ELR (cell line): ENCODE measurements at places on chromosomes 1 and 21.
A peak's percentile ranks its signal among the peaks of the same experiment; 100 is the strongest.

GRCh38 chr1:27884006-27884954 is 11.9 kb downstream of the THEMIS2 start:
- no peak for DNase-seq

DNA sequence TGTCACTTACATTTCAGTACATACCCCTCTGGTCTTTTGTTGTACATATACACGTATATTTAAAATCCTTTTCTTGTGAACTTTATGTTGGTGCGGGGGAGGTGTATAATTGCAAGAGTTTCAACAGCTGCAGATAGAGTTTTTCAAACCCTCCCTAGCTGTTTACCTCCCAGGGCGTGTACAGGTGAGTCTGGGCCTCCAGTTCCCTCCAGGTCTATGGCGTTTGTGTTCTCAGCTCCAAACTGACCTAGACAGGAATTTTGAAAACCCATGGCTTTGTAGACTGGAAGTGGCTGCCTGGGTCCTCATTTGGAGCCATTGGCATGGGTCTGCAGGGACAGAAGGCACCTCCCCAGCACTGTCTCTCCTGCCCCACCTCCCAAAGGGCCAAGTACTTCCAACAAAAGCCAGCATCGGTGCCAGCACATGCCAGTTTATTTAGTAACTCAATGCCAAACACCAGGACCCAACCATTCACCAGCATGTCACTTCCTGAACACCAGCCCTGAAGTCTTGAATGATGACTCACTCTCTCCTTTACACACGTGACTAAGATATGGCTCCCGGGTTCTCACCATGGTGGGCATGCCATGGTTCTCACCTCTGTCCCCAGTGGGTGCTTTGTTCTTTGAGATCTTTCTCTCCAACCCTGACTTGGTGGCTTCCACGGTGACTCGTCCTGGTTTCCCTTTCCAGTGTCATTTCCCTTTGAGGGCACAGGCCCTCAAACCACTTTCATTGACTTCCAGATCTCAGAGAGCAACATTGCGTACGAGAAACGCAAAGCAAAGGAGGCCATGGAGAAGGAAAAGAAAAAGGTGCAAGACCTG is 57.3 kb upstream of the EFHD2 start:
- DNase-seq: peak; percentile 95

- peak; percentile 35 for DNase-seq
Measured at GRCh38 chr1:18901952-18902522, 318 bp downstream of the ALDH4A1 start.

- no peak for DNase-seq
Measured at GRCh38 chr21:40066221-40066620, 199.0 kb downstream of the PCP4 start.

DNA sequence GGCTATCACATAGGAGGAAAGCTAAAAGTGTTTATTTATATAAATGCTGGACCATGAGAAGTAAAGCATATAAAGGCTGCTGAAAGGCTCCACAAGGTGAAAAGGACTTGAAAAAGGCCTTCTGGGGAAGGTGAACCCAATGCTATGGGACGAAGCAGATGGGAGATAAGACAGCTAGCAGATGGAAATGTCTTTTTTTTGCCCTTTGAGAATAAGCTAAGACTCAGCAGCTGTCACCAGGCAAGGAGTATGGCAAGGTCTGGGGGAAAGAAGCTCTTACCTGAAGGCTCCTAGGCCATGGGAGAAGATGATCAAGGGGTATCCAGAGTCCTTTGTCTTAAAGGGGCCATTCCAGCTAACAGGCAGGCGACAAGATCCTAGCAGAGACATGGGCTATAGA is 9.9 kb downstream of the PAFAH2 start:
- DNase-seq: no peak

DNA sequence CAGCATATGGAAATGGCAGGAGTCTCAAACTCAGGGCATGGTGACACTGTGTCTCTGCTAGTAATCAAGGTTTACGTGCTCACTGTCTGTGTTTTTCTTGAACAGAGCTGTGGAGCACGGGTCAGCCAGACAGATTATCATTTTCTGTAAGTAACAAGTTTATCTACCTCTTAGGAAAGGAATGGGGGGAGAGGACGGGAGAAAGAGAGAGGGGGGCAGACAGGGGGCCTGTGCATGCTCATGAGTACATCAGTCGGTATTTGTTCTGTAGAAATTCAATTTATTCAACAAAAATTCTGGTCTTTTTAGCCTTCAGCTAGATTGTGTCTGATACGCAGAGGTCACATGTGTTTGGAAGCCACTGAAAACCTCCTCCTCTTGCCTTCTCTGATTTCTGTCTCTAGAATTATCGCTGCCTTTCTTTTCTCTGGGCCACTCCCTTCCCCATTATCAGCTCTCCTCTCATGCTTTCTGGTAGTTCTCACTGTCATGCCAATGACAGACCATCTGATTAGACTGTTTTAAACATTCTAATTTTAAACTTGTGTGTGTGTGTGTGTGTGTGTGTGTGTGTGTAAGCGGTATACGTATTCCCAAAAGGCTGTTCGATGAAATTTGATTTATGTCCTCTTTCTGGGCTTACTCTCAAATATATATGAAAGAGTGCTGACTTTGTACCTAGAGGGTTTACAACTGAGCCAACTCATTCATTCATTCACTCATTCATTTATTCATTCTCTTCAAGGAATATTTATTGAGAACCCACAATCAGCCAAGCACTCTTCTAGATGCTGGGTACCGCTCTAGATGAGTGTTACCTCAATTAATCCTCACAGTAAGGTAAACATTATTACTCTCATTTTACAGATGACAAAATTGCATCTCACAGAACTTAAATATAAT is 636.9 kb downstream of the KIF26B start:
- no peak for DNase-seq

- no peak for DNase-seq
Measured at GRCh38 chr1:221141096-221141495, 261.9 kb downstream of the HLX start.

DNA sequence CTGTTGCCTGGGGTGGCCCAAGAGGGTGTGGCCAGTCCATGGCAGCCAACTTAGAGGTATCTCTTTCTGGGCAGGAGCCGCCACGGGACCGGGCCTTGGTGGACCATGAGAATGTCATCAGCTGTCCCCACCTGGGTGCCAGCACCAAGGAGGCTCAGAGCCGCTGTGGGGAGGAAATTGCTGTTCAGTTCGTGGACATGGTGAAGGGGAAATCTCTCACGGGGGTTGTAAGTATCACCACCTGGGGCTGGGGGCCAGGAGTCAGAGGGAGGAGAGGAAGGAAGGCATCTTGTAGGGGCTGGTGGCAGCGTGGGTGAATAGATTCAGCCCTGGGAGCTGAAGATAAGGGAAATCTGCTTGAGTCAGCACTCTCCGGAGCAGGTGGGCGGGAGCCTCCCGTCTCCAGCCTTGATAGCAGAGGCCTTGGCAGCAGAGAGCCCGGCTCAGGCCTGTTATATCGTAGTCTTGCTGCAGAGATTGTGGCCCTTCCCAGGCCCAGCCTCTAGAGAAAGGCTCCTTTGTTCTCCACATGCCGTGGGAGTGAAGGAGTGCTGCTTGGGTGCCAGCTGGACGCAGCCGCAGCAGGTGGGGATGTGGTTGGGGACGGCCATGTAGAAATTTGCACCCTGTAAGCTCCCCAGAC is 25.4 kb downstream of the PHGDH start:
- no peak for DNase-seq

DNA sequence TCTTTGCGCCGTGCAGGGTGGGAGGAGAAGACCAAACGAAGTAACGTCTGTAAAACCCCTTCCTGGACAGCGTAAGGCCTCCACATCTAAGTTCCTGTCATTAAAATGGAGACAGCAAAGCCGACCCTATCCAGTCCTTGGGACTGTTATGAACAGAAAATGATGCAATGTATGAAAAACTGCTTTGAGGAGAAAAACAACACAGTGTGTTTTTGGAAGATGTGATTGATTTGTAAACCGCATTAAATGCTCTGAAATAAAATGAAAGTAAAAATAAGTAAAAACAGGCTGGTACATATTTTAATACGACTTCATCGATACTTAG is 827 bp upstream of the URB1 start:
- no peak for DNase-seq

- DNase-seq: peak; percentile 95
Measured at GRCh38 chr1:41783189-41783639, 135.5 kb downstream of the HIVEP3 start.

GRCh38 chr1:229385853-229386456 is 43.1 kb upstream of the CCSAP start:
- DNase-seq: no peak

DNA sequence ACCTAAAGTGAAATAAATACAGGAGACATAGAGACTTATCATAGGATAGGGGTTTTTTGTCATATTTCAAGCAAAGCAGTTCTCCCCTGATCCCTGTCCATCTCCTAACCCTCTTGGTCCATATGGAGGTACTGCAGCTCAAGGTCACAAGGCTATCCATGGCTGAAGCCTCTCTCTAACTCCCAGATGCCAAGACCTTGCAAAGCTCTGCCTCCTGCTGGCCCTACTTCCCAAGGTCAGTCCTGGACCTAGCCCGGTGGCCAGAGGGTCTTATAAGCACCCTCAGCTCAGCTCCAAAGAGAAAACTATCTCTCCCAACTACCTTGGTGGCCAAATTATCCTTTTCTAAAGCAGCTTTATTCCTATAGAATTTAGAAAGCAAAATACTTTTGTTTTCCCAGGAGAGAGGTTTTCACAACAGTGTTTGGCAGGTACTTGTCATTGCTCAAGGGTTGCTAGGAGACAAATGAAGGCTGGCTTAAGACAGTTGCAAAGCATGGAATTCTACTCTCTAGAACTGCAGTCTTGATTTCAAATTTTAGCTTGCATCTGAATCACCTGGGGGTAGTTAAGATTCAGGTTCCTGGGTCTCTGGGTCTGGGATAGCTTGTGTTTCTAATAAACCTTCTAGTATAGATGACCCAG is 121.5 kb downstream of the XCL2 start:
- no peak for DNase-seq

- peak; percentile 76 for DNase-seq
Measured at GRCh38 chr1:114114185-114115094, 39.2 kb downstream of the SYT6 start.
